ENCODE measurements at places on chromosomes 11 and 22. TPM values are rescaled to one million over a fixed set of nuclear protein-coding genes. Genes with fewer than 3 reads are reported as not detected.

The UBQLN3 gene
- not detected for total RNA-seq

The MUC5AC gene
- not detected for total RNA-seq

The PHOX2A gene
- not detected for total RNA-seq

The MYO7A gene
- 0.24 TPM for total RNA-seq

The HBB gene
- not detected for total RNA-seq

The ZFTA gene
- 4.5 TPM for total RNA-seq

The MRPL16 gene
- 27.7 TPM for total RNA-seq

The PICALM gene
- 317 TPM for total RNA-seq

The TSSC4 gene
- 77.6 TPM for total RNA-seq

The TREH gene
- total RNA-seq, result not detected

The TBX10 gene
- not detected for total RNA-seq

The UCP3 gene
- total RNA-seq, result not detected

The SEC14L2 gene
- 82.7 TPM for total RNA-seq

The DLAT gene
- total RNA-seq, result 39.8 TPM

The OTOG gene
- under 0.01 TPM for total RNA-seq

The ANO1 gene
- total RNA-seq, result 3.0 TPM

The ANKRD13D gene
- total RNA-seq, result 36.9 TPM

The EXPH5 gene
- 11.7 TPM for total RNA-seq

The FBLN1 gene
- 37.1 TPM for total RNA-seq

The OR56B1 gene
- not detected for total RNA-seq

The DDI1 gene
- total RNA-seq, result not detected

The NXPE2 gene
- total RNA-seq, result not detected

The FLRT1 gene
- total RNA-seq, result not detected

The GGT5 gene
- total RNA-seq, result not detected

The CARNS1 gene
- total RNA-seq, result not detected

The DRICH1 gene
- not detected for total RNA-seq

The TH gene
- total RNA-seq, result 0.48 TPM

The SUSD2 gene
- total RNA-seq, result 0.24 TPM

The PGR gene
- not detected for total RNA-seq

The SCT gene
- total RNA-seq, result not detected

Measured in tracheal epithelial cell (primary cell).